ENCODE measurements at places on chromosomes 11 and 22.

- no peak for DNase-seq
Observed at GRCh38 chr11:19891022-19891421, 178.4 kb downstream of the NAV2 start.

GRCh38 chr11:132610216-132610615 lies 922.1 kb downstream of the OPCML start:
- DNase-seq, result no peak

DNA sequence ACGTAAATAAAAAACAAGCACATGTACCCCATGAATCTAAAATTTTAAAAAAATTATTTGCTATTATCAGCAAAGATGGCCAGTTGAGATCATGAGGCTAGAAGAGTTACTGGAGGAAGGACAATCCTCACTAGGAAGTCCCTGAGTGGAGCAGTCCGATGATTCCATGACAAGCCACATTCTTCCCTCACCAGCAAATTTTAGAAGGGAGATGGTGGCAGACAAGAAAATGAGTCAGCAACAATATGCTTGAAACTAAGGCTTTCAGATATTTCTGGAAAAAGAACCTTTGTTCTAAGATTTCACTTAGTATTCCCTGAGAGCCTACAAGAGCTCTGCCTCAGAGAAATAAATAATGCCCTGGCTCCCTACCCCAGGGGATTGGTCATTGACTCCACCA lies 34.9 kb downstream of the P4HA3 start:
- DNase-seq, result no peak

DNA sequence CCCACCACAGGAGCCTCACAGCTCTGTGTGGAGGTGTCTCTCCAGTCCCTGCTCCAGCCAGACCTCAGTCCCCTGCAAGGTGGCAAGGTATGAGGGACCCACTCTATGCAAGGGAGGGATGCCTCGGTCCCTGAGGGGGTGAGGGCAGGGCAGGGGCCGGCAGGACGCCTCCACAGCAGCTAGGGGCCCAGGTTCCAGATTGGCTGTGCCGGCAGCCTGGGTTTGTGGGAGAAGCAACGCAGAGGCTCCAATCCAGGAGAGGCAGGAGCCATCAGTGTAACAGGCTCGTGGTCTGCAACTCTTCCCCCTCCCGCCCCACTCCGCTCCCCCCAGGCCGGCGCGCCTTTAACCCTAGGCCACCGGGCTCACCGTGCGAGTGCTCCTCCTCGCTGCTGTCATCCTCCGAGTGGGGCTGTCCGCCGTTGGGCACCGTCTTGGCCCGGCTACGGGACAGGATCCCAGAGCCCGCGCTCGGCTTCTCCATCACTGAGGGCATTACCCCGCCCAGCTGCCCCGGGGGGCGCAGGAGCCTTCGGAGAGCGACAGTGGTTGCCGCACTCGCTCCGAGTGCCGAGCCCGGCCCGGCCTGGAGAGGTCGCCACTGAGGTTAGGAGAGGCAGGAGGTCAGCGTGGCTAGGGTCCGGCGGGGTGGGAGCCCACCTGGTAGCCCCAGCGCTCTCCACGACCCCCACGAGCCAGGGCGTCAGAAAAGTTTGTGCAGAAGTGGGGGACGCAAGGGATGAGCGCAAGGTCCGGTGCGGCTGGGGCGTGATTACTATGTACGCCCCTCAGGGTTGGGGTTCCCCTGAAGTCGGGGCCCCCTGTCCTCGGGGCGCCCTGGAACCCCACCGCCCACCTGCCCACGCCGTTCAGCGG lies 765 bp downstream of the RCOR2 start:
- peak; percentile 55 for DNase-seq

DNA sequence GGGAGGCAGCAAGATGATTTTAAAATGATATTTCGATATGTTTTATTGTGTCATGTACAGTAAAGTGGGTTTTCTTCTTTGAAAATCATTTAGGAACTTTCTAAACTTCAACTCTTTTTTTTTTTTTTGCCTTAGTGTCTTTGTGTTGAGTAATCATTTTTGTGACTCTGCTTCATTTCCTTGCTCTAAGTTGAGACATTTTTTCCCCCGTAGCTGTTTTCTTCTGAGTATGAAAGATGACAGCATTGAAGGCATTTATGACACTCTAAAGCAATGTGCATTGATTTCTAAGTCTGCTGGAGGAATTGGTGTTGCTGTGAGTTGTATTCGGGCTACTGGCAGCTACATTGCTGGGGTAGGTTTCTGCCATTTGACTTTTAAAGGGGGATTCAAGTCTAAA lies 23.5 kb downstream of the RRM1 start:
- no peak for DNase-seq

- DNase-seq, result no peak
Observed at GRCh38 chr11:14346303-14346955, 12.6 kb downstream of the RRAS2 start.

DNA sequence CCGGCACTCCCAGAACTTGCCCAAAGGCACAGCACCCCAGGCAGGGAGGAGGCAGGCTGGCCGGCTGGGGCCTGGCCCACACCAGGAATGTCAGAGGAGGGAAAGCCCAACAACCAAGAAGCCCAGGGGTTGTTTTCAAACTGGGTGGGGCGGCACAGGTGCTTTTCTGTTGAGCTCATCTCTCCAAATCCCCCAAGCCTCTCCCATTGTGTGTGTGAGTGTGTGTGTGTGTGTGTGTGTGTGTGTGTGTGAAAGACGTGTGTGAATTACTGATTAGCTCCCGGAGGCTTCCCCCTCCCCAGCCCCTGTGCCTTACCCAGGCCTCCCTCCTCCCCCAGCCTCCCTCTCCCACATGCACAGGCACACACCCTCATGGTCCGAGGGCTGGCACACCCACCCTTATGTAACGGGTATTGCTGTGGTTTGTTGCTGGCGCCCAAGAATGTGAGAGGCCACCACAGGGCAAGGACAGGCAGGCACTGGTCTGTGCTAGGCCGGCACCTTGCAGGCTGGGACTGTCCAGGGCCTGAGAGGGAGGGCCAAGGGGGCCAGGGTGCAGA lies 15.9 kb downstream of the TRIM29 start:
- no peak for DNase-seq

- no peak for DNase-seq
Observed at GRCh38 chr11:12717851-12718291, 43.6 kb downstream of the TEAD1 start.

GRCh38 chr11:122439866-122440810 lies 215.4 kb upstream of the UBASH3B start:
- peak; percentile 44 for DNase-seq

GRCh38 chr11:11537372-11537771 lies 84.4 kb downstream of the GALNT18 start:
- DNase-seq, result no peak

- DNase-seq, result no peak
Observed at GRCh38 chr22:50727678-50728522, 10.1 kb upstream of the ACR start.

- no peak for DNase-seq
Observed at GRCh38 chr11:132913886-132914285, 618.4 kb downstream of the OPCML start.

GRCh38 chr22:49360746-49361145 lies 466.9 kb downstream of the BRD1 start:
- DNase-seq, result no peak

DNA sequence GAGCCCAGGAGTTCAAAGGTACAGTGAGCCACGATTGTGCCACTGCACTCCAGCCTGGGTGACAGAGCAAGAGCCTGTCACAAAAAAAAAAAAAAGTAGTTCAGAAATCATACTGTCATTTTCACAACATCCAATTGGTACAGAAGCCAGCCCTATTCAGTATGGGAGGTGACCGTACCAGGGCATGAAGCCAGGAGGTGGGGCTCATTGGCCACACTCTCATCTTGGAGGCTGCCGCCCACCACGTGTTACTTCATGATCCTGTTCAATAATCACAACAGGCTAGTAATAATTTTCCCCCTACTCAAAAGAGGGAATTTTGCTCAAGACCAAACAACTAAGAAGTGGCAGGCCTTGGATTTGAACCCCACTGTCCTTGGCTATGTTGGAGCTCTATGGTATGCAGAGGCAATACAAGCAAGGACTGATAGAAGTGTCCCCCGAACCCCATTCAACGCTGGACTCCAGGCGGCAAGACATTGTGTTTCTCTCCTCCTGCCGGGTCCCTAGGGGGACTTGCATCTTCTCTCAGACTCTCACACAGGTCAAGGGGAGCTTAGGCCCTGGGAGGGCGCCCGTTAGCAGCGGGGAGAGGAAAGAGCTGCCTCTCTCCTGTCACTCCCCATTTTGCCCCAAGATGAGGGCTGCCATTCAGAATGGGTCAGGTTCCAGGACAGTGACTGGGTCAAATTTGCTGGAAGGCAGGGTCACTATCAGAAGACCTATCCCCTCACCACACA lies 40.2 kb upstream of the EMID1 start:
- DNase-seq, result no peak

DNA sequence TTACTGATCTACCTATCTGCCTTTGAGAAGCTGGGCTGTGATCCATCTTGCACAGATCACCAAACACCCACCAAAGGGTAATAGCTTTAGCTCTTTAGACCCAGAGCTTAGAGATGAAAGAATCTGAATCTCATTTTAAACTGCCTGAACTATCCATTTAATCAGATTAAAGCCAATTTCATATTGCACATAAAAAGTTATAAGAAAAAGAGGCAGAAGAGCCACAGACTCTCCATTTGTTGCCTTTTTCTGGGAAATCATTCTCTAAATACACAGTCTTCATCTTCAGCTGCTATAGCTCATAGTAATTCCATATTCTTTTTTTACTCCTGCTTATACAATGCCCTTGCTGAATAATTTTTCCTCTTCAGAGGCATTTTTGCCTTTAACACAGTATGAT lies 271.2 kb downstream of the DLG2 start:
- DNase-seq, result no peak

GRCh38 chr11:77999446-78000030 lies 5.1 kb upstream of the INTS4 start:
- no peak for DNase-seq

- no peak for DNase-seq
Observed at GRCh38 chr22:43853328-43853931, 8.9 kb downstream of the SULT4A1 start.

GRCh38 chr11:57426929-57427726 lies at the start of gene SLC43A3:
SLC43A3 (minus strand) TSS chr11:57427121; CDS start chr11:57426172, 949 bp downstream.
- peak; percentile 13 for DNase-seq

GRCh38 chr22:50086526-50086925 lies 1.3 kb upstream of the MLC1 start:
- no peak for DNase-seq

DNA sequence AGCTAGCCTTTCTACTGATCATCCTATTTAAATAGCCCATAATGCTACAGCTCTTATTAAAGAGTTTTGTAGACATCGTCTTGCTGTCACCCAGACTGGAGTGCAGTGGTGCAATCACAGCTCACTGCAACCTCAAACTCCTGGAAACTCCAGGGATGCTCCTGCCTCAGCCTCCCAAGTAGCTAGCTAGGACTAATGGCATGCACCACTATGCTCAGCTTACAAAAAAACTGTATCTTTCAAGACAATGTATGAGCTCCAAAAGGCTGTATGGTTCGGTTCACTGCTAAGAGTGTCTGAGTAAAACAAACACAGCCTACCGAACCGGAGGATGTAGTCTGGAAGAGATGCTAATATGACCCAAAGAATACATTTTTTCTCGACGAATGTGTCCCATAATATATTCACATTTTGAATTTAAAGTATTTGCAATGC lies 2.6 kb downstream of the TAF1D start:
- DNase-seq, result no peak

GRCh38 chr22:40544758-40545157 lies 91.8 kb downstream of the MRTFA start:
- no peak for DNase-seq

DNA sequence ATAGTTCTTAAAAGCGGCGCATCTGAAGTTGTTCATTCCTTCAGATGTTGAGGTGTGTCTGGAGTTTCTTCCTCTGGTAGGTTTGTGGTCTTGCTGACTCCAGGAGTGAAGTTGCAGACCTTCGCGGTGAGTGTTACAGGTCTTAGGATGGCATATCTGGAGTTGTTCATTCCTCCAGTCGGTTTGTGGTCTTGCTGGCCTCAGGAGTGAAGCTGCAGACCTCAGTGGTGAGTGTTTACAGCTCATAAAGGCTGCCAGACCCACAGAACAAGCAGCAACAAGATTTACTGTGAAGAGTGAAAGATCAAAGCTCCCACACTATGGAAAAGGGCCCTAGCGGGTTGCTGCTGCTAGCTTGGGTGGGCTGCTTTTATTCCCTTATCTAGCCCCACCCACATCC lies 201.7 kb upstream of the PDGFD start:
- no peak for DNase-seq

- no peak for DNase-seq
Observed at GRCh38 chr11:34656062-34656720, 35.3 kb downstream of the EHF start.

GRCh38 chr11:67516806-67517205 lies 6.4 kb downstream of the CABP2 start:
- DNase-seq, result no peak

- no peak for DNase-seq
Observed at GRCh38 chr11:131240421-131240820, 130.0 kb upstream of the NTM start.

- DNase-seq, result no peak
Observed at GRCh38 chr11:93784935-93785360, 866 bp downstream of the MED17 start.

- DNase-seq, result no peak
Observed at GRCh38 chr11:46429717-46430116, 38.1 kb upstream of the CHRM4 start.

GRCh38 chr11:65355013-65355775 lies 643 bp downstream of the TIGD3 start:
- no peak for DNase-seq

DNA sequence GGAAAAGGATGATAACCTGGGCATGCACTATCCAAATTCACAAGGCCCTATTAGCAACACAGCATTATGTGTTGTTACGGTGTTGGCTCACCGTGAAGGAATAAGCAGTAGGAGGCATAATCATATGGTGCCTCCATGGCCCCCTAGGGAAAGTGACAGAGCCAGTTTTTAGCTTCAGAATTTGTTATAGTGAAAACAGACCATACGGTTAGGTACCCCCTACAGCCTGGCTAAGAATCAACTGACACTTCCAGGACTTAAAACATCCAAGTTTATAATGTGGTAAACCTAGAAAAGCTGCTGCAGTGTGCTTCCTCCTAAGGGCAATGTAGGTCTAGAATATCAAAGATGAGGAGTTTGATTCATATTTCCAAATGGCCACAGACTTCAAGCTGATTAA lies 30.4 kb downstream of the KIF18A start:
- DNase-seq, result no peak

DNA sequence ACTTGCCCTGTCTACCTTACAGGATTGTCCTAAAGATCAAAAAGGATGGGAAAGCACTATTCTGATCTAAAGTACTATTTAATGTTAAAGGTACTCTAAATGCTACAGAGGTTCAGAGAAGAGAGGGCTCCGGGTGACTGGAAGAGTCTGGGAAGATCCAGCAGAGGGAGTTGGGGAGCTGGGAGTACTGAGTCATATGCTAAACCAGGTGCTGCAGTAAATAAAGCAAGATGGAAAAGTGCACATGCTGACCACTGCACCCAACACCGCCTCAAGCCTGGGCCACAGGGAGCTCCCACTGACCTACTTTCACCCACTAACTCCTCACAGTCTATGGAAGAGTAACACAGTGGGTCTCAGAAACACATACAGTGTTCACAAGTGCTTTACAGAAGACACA lies 49.3 kb downstream of the WT1 start:
- no peak for DNase-seq
